Pons (tissue), 1 donor: ENCODE measurements at places on chromosomes 12 and 14.

- no peak for DNase-seq
Measured at GRCh38 chr12:66709893-66710292, 31.0 kb upstream of the GRIP1 start.

DNA sequence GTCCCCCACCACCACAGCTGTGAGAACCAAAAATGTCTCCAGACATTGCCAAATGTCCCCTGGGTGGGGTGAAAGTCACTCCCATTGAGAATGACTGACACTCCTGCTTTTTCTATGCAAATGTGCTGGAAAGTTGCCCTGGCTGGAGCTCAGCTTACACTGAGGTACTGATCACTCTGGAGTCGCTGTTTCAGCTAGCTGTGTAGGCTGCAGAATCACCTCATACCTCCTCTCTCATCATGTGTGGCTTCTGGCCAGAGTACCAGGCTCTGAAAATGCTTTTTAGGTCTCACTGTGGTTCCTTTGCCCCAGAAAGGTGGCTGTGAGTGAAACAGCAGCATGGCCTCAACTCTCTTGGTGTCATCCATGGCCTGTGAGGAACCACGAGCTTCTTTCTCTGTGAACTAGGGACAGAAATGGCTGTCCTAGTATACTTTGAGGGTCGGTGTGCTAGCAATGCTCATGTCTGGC lies 414.4 kb downstream of the DPF3 start:
- peak; percentile 11 for DNase-seq

DNA sequence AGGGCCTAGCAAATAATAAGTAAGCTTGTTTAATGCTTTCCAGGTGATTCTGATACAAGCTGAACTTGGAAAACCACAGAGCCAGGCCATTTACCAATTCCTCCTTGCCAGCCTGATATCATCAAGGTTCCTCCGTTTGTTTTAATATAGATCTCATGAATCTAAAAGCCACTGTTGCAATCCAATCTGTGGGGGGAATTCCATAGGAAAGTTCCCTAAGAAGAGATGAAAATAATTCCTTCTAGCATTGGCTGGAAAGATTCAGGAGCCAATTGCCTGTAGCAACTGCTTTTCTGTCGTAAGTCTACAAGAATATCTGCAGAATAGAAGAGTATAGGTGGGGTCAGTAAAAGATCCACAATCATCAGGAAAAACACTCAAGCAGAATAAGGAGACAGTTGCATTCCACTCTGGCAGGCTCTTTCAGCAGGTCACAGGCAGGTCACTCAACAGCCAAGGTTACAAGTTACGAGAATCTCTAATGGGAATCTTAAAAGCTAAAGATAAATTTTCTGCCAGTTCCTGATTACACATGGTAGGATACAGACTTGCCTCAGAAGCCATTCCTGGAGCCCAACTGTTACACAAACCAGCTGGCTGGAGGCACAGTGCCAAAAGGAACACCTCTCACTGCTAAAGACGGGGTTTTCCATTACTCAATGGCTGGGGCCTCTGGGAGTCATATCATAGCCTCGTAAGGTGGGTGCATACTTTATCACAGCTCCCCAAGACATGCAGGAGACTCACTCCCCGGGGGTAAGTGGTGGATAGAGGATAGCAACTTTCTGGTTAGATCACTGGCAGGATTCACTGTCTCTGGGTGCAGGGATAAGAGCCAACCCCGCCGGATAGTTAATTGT lies 43.6 kb downstream of the FGD6 start:
- DNase-seq = no peak

GRCh38 chr12:80698256-80698655 lies 9.2 kb upstream of the MYF6 start:
- DNase-seq = no peak

- no peak for DNase-seq
Measured at GRCh38 chr12:106094304-106094703, 44.5 kb downstream of the NUAK1 start.

- no peak for DNase-seq
Measured at GRCh38 chr12:117148642-117149041, 41.6 kb downstream of the FBXO21 start.

DNA sequence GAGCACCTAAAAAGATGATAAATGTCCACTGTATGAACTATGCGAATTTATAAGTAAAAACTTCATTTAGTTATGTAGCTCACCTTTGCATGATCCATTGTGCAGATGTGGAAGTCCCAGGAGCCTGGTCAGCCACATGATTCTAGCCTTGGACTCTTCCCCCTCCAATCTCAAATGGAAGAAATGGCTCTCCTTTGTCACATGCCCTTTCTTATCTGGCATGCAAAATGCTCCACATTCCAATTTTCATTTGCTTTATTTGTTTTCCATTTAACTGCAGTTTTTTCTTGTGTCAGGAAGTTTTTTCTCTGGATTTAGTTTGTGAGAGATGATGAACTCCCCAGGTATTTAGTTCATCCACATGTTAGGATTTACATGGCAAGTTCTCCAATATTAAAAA lies 73.8 kb downstream of the DYRK2 start:
- no peak for DNase-seq

GRCh38 chr12:119938049-119938667 lies 50.9 kb upstream of the BICDL1 start:
- peak; percentile 50 for DNase-seq

DNA sequence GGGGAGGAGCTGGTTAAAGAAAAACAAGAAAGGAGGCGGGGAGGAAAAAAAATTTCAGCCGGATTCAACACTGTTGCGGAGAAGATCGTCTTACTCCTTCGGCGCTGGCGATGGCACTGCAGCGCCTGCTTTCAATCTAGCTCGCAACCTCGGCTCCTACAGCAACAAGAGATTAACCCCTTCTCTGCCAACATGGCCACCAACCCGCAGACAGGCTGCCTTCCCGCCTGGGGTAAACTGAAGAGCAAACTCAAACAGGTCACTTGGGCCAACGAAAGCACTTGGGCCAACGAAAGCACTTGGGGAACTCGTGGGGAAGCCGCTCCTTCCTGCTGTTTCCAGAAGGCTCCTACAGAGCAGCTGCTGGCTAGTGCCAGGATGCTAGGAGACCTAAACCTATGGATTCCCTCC lies 73.7 kb downstream of the CIT start:
- DNase-seq = peak; percentile 58

- no peak for DNase-seq
Measured at GRCh38 chr12:80849337-80849736, 88.4 kb downstream of the LIN7A start.

GRCh38 chr12:5473076-5473782 lies 41.3 kb downstream of the NTF3 start:
- no peak for DNase-seq

- DNase-seq = no peak
Measured at GRCh38 chr14:24721775-24722174, 87.8 kb upstream of the GZMB start.
